ENCODE measurements at places on chromosomes 5 and 9. TPM values are rescaled to one million over a fixed set of nuclear protein-coding genes. Genes with fewer than 3 reads are reported as not detected.

Gene CCNJL
- total RNA-seq = 0.94 TPM

Gene PRSS3
- total RNA-seq = not detected

Gene ORM2
- total RNA-seq = not detected

Gene GABBR2
- under 0.01 TPM for total RNA-seq

Gene SETD9
- total RNA-seq = 5.6 TPM

Gene WNT8A
- total RNA-seq = not detected

Gene NR6A1
- 0.42 TPM for total RNA-seq

Gene PAIP1
- 65.0 TPM for total RNA-seq

Gene ZNF454
- not detected for total RNA-seq

Gene FBLL1
- total RNA-seq = not detected

Measured in mononuclear cell (primary cell).